MV-4-11 (cell line): ENCODE measurements at places on chromosomes 5 and 9.

- DNase-seq: no peak
Measured at GRCh38 chr5:138064526-138064925, 19.3 kb upstream of the WNT8A start.

DNA sequence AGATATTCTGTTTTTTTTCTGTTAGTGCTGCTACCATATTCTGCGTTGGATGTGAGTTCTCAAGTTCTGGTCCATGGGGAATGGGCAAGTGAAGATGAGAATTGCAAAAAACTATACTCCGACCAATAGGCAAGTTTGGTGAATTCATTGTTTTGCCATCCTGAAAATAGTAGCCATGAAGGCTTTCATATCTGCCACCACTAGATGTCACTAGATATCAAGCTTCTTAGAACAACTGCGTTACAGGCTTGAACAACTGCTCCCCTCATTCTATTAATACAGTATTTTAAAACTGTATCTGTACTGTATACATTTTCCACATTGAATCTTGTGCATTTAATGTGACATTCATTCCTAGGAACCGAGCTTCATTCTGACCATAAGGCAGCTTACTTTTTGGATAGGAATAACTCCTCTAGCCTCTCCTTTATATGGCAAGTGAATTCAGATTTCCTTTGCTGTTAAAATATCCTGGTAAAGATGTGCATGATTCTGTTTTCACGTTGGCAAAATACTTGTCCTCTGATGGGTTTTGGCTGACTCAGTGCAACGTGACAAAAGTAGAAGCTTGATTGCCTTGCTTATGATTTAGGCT, 163.6 kb downstream of the SREK1 start:
- peak; percentile 48 for DNase-seq

- no peak for DNase-seq
Measured at GRCh38 chr9:121573717-121574485, 74.3 kb upstream of the GGTA1 start.

DNA sequence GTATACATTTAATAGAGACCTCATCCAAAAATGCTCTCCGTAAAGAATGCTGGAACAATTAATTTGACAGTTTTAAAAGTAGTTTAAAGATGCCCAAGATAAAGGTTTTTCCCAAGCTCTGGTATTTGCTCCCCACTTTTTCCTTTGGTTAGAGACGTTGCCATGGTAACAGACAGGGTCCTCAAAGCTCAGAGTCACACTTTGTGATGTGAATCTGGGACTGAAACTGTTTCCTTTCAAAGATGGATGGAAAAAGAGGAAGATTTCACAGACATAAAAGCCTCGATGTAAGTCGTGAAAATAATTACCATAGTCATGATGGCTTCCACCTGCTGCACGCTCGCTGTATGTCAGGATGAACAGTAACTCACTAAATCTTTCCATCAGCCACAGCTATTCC, 229.5 kb downstream of the MSX2 start:
- DNase-seq: no peak

DNA sequence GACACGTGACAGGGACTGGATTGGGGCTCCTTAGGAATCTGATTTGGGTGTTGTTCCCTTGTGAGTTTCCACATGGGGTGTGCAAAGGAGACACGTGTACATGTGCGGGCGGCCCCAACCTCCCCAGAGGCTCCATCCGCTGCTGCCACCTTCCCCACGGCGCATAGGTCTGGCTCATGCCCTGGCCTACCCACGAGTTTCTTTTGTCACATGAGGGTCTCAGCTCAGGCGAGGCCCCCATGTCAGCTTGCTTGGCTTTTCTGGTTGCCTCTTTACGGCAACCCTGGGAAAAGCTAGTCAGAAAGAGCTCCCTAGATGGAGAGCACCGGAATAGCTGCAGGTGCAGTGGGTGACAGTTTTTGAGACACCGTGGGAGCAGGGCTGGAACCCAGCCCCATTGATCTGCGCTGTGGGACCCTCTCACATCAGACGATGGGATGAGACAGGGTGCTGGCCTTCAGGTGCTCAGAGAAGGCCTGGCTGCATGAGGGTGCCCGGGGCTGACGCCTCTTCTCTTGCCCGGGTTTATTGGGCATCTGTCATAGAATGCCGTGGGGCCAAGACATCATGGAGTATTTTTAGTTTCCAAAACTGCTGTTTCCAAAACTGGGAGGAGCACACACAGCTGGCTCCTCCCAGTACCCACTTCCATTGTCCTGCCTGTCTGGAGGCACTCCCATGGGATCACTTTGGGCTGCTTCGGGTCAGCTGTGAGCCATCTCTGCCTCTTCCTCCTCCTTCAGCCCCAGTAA, 107.8 kb downstream of the WNK2 start:
- DNase-seq: no peak

- DNase-seq: no peak
Measured at GRCh38 chr5:124301850-124302249, 444.6 kb downstream of the ZNF608 start.
